Pancreas (tissue), 10 donors: ENCODE measurements at places on chromosomes 11 and 22. TPM values are rescaled to one million over a fixed set of nuclear protein-coding genes. Genes with fewer than 3 reads are reported as not detected.

GRCh38 chr22:22070371-22070824, 87.8 kb upstream of the TOP3B start:
- no peak for DNase-seq

- no peak for DNase-seq
These were observed 1.1 kb downstream of the MYO18B start for GRCh38 chr22:25742918-25743708.

- no peak for DNase-seq
These were observed 219.6 kb downstream of the C11orf87 start for GRCh38 chr11:109641549-109641948.

- no peak for DNase-seq
These were observed 98.2 kb upstream of the NAV2 start for GRCh38 chr11:19614370-19614940.

DNA sequence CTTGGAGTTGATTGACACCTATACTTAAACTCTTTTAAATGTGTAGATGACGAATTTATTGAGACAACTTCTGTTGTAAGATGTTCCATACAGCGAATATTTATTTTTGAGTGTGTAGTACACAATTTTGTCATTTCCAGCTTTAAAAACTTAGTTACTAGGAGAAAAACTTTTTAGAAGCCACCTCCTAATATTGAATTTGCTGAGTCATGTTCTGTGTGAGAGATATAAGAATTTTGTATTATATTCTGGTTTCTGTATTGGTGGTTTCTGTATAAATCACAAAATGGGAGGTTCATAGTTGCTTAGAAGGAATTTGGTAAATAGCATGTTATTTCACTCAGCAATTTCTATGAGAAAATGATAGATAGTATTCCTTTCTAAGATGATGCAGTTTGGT, 171.3 kb downstream of the WNT11 start:
- DNase-seq = no peak

- DNase-seq = no peak
These were observed 203.1 kb upstream of the MTMR2 start for GRCh38 chr11:96126917-96127595.

- DNase-seq = no peak
These were observed 303.1 kb upstream of the PLET1 start for GRCh38 chr11:112563808-112564207.

DNA sequence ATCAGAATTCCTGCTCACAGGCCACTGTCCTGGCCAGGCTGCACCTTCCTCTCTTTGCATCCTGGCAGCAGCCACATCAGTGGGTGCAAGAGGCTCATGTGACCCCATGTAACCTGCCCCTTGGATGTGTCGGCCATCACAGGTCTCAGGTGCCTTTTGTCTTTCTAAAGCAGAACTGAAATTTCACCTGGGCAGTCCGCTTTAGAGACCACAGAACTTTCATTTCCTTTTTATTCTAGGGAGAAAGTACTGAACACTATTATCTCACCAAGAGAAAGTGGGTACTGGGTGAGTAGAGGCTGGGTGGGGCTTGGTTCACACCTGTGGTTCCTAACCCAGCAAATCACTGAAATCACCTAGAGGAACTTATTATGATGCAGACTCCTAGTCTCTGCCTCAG, 51.7 kb upstream of the NUP160 start:
- DNase-seq = no peak

DNA sequence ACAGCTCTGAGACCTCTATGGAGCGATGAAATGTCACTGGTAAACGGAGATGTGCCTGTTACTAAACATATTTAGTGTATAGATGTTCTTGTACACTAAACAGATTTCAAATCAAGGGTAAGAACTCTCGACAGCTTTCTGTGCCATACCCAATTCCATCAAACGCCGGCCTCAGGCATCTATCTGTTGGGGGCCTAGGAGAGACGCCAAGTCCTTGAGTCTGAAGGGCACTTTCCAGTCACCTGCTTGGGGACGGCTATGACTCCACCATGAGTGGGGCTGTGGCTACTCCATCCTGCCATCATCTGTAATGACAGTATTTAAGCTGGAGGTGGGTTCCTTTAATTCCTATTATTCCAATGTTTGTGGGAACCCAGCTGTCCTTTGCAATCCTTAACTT, 87.8 kb downstream of the SHANK2 start:
- DNase-seq = no peak

- DNase-seq = no peak
These were observed 94.1 kb upstream of the AMOTL1 start for GRCh38 chr11:94673951-94674491.

DNA sequence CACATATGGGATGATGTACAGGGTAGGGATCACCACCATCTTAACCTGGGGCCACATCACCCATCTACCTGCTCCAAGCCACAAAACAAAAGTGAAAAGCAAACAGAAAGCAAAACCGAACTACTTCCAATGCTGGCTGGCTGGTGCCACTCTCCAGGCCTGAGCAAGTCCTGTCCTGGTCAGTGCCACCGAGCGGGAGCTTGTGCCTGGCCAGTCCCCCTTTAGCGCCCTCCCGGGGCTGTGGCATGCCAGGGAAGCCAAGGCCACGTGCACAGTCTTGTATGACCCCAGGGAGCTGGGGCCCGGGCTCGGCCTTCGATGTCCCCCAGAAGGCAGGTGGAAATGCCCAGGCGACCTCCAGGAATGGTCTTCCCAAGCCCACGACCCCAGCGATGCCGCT, 17.9 kb upstream of the NAP1L4 start:
- no peak for DNase-seq

GRCh38 chr11:1624621-1625020, 2.7 kb upstream of the KRTAP5-4 start:
- DNase-seq = no peak

DNA sequence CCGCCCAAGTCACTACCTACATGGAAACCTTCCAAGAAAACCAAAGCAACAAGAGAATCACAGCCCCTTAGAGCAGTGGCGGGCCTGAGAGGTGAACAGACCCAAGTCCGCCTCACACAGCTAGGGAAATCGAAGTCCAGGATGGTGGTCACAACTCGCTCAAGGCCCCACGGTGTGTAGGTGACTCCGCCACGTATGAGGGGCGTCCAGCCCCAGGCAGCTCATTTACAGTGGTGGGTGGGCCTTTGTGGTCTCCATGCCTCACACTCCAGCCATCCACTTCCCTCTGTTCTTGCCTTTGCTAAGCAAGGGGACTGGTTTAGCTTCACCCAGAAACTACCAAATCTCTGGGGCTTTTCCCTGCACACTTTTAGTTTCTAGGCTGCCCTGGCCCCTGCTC, 9.7 kb upstream of the TCF20 start:
- DNase-seq = no peak

- no peak for DNase-seq
These were observed 44.9 kb upstream of the TENM4 start for GRCh38 chr11:79485694-79486093.

- DNase-seq = no peak
These were observed 193.9 kb downstream of the KIF18A start for GRCh38 chr11:27914080-27914479.

GRCh38 chr11:94934846-94935245, 38.5 kb downstream of the CWC15 start:
- no peak for DNase-seq

DNA sequence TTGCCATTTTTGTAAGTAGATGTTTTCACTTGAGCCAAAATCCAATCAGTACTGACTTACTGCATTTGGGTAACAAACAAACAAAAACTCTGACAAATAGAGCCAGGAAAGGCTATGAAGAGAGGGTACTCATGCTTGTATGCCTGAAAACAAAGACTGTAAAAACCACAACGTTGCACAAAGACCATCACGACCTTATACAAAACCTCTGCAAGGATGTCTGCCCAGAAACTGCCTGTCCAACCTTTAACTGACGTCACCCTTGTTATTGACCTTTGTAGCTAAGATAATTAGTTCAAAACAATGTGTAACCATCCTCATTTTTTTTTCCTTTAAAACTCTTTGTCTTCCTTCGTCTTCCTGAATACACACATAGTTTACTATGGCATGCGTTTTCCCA, 804 bp upstream of the CREBZF start:
- no peak for DNase-seq

DNA sequence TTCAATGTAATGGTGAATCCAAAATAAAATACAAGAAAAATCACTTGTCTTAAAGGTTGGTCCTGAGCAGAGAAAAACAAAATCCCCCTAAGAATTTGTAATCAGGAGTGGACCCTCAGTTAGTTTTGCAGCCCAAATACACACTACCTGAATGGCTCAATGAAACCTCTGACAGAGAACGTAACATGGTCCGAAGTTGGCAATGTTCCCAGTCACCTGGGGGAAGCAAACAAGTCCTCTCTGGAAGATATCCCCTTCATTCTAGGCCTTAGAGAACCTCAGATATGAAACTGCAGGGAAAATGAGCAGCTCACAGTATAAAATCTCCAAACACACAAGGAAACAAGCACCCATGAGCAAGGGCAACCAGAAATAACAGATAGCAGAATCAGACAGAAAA, 58.2 kb downstream of the MORC2 start:
- DNase-seq = no peak

DNA sequence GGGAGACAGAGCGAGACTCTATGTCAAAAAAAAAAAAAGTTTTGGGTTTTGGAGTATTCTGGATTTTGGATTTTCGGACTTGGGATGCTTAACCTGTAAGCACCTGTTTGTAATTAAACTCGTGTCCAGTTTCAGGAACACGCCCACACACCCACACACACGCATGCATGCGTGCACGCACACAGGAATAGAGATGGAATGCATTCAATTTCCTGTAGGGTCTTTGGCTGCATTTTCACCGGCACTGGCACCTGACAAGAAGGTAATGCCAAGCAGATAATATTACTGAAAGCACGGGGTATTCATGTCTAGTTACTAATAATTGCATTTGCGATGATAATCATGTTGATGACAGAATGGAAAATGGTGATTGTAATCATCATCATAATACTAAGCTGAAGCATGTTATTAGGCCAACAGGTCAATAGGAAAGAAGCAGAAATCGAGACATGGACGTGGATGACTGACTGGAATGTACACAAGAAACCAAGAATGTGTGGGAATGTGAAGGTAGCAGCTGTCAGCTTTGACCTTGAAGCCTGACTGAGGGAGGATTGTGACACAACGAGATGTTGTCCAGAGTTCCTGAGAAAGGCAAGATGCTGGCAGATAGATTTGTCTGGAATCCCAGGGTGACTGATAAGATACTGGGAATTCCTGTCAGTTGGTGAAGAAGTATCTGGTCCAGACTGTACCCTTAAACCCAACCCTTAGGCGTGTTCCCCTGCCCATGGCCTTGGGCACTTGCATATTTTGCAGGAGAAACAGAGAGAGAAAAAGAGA, 108.6 kb downstream of the SYN3 start:
- DNase-seq = no peak

- DNase-seq = no peak
These were observed 4.9 kb downstream of the CRYAB start for GRCh38 chr11:111906680-111907079.

GRCh38 chr11:67409261-67409666, 5.4 kb downstream of the TBC1D10C start:
- no peak for DNase-seq

GRCh38 chr11:11960687-11961086, 47.7 kb downstream of the DKK3 start:
- no peak for DNase-seq

GRCh38 chr11:122391049-122391448, 264.5 kb upstream of the UBASH3B start:
- DNase-seq = no peak

GRCh38 chr11:126743628-126744027, 256.9 kb downstream of the KIRREL3 start:
- DNase-seq = no peak

DNA sequence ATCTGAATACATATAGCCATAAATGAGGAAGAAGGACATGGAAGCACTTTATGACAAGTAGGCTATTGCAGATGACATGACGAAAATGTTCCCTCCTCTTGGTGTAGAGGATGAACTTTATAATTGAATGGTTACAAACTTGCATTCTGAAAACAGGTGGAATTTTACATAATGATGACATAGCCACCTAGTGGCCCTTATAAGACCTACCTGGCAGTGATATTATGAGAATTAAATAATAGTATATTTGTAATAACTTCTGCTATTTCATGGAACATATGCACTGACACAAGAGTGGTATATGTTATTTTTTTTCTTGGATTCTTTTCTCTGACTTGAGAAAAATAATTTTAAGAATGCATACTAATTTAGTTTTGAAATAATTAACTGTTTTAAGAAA, 22.9 kb downstream of the TRIM22 start:
- no peak for DNase-seq

DNA sequence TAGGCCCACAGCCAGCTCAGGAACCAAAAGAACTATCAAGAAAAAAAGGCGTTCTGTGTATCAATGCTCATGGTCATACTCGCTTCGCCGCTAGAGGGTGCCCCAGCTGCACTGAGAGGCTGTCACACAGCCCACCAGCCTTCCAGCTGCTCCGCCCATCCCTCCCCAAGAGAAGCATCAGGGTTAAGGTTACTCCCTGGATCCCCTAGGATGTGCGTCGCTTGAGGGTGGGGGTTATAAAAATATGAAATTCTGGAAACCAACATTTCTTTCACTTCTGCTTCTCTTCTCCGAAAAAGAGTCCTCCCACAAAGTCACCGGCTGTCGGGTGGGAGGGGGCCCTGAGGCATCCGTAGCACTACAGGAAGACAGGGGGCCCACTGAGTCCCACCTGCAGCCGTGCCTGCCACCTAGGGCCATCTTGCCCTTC, 1.7 kb downstream of the CBX6 start:
- DNase-seq = peak; percentile 92

DNA sequence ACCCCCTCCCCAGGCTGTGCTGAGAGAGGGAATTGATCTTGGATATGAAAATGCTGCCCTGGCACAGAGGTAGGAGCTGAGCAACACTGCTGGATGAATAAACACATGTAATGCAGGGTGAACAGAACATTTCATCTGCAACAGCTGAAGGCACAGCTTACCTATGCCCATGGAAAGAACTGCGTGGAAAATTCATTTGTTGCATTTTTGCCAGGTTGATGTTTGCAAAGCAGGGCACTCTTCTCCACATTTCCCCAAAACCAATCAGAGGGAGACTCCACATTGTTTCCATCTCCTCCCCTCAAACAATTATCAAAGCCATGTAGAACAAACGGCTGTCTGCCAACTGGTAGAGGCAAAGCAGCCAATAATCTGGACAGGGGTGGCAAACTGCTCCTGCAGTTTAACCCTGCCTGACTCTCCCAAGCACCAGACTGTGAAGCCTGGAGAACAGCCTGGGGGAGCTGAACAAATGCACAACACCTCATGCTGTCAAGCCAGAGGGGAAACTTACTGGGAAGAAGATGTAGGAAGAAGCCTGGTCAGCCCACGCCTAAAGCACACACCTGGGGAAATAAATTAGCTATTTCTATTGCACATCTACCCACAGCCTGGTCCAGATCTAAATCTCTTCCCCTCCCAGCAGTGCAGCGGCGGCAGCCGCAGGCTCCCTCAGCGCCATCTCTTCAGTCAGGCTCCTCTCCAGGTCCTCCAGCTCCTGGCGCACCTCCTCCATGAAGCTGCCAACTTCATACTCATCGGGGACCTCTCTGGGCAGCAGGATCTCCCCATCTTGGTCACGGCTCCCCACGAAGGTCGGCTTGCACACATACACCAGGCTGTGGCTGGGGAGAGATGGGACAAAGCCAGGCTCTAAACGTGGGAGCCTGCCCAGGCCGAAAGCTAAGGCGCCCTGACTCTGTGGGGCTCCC, 44.3 kb downstream of the DKK3 start:
- DNase-seq = no peak

- no peak for DNase-seq
These were observed 57.9 kb downstream of the TRIM29 start for GRCh38 chr11:120079750-120080610.

BBOX1 gene
- total RNA-seq = 0.14 TPM

CARD18 gene
- not detected for total RNA-seq

DERL3 gene
- total RNA-seq = 20.5 TPM

NPTXR gene
- total RNA-seq = 5.5 TPM

PHOX2A gene
- total RNA-seq = not detected

AIFM3 gene
- total RNA-seq = 1.1 TPM

SLC22A9 gene
- total RNA-seq = 0.12 TPM

TREH gene
- 0.32 TPM for total RNA-seq

F2 gene
- total RNA-seq = not detected
